ENCODE measurements at places on chromosomes 5 and 9.

DNA sequence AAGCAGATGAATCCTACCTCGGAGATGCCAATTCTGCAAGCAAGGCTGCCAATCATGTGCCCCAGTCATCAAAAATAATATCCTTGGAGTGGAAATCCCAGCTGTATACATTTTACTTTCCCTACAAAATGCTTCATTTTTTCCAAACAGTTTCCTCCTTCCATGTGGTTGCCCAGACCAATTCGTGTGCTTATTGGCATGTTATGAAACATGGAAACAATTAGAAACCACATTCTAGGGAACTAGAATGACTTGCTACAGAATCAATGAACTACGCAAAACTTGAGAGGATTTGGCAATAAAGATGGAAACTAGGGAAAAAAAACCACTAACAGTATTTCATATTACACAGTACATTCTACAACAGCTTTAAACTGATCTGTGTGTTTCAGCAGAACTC is 584.5 kb upstream of the DMAC1 start:
- DNase-seq: no peak

DNA sequence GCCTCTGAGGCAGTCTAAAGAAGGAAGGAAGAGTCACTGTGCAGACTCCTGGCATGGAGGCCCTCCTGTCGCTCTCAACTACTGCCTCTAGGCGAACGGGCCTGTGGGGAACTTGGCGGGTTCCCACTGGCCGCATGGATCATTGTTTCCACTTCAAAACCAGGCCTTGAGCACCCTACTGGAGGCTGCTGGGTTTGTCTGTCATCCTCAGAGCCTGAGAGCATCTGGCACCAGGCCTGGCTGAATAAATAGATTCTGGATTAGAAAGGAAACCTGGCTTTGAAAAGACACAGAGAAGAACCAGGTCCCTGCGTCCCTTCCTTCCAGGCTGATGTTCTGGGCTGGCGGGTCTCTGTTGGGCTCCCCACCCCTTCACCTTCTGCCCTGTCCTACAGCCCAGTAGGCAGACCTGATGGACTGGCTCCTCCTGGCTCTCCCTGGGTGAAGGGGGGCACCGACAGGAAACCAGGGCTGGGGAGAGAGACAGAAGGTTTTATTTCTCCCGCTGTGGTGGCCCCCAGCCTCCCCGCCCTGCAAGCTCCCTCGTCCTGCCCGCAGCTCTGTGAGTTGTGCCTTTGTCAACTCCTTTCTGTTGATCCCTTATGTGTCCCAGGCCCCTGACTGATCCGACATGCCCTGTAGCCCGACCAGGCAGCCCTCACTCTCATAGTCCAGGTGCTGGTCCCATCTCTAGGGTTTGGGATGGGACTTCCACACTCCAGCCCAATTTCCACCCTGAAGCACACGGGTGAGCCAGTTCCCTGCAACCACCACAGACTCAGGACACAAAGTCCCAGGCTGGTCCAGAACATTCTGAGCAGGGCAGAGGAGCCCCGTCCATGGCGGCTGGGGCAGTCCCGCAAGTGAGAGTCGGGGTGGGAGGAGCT is 50.1 kb downstream of the ADAMTS2 start:
- DNase-seq: no peak

DNA sequence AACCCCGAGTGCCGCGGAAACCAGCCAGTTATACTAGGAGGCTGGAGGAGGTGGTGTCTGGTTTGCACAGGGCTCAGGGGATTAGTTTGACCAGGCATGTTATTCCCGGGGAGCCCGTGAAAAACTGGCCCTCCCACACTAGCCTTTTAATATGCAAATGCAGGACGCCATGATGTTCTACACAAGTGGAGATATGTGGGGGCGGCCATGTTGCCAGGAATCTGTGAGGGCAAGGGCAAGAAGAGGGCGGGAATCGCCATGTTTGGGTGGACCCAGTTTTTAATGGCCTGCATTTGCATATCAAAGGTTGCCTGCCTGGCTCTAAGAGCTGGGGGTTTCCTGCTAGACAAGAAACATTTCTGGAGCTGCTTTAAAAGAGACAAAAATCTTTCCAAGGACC is 940.7 kb downstream of the CDH18 start:
- DNase-seq: no peak

- no peak for DNase-seq
Observed at GRCh38 chr5:25754895-25755294, 1110.1 kb upstream of the CDH10 start.

- no peak for DNase-seq
Observed at GRCh38 chr5:35804841-35805240, 51.9 kb upstream of the IL7R start.

- DNase-seq: no peak
Observed at GRCh38 chr5:67286006-67286405, 89.4 kb upstream of the CD180 start.

DNA sequence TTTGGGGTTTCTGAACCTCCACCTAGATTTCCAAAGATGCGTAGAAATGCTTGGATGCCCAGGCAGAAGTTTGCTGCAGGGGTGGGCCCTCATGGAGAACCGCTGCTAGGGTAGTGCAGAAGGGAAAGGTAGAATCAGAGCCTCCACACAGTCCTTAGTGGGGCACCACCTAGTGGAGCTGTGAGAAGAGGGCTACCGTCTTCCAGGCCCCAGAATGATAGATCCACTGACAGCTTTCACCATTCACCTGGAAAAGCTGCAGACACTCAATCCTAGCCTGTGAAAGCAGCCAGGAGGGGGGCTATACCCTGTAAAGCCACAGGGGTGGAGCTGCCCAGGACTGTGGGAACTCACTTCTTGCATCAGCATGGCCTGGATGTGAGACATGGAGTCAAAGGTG is 13.3 kb upstream of the HSDL2 start:
- DNase-seq: no peak

GRCh38 chr9:89026876-89027275 is 35.6 kb downstream of the S1PR3 start:
- no peak for DNase-seq

- no peak for DNase-seq
Observed at GRCh38 chr5:143119881-143120341, 283.6 kb downstream of the NR3C1 start.

GRCh38 chr5:83156001-83156400 is 78.7 kb downstream of the XRCC4 start:
- DNase-seq: no peak

GRCh38 chr9:5626727-5627634 is 1.9 kb upstream of the RIC1 start:
- no peak for DNase-seq

DNA sequence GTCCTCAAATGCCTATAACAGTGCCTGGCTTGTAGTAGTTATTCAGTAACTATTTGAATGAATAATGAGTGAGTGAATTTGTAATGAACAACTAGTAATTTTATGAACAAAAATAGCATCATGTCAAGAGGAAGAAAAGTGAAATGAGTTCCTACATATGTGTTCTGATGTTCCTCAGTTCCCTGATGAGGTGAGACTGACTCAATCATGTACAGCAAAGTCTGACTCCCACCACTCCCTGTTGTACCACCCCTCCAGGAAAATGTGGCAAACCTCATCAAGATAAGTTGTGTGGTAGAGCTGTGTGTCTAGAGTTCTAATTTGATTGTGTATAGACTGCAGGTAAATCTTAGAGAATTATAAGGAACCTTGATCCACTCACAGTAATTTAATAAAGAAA is 201.6 kb downstream of the GOLPH3 start:
- no peak for DNase-seq

DNA sequence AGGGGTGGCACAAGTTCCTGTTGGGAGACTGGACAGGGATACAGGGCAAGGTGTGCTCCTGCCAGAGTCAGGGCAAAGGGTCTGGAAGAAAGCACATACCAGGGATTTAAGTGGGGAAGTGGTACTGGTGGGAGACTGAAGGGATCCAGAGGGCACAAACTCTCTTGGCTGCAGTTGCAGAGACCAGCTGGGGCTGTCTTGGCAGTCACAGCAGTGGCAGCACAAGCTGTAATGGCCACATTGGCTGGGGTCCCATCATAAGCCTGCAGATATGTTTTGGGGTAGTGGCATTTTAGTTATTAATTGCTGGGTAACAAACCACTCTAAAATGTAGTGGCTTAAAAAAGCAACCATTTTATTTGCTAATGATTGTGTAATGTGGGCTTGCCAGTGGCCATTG is 492.2 kb downstream of the ENC1 start:
- no peak for DNase-seq

DNA sequence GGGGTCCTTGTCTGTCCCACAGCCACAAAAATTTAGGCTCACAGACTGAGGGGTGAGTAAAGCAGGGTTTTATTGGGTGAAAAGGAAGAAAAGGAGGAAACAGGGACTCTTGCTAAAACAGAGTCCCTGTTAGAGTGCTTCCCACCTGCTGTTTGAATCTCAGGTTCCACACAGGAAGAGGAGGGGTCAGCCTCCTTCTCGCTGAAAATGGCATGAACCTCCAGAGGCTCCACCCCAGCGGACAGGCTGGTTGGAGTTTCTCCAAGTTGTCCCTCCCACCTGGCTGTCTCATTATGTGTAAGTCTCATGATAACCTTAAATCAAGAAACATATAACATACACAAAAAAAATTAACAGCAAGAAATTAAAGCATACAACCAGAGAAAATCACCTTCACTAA is 28.3 kb upstream of the UHRF2 start:
- no peak for DNase-seq

GRCh38 chr5:173866858-173867679 is 21.1 kb upstream of the CPEB4 start:
- DNase-seq: no peak

GRCh38 chr9:129803676-129804060 is 684 bp downstream of the TOR1B start:
- no peak for DNase-seq

GRCh38 chr5:37831821-37832534 is 7.9 kb downstream of the GDNF start:
- no peak for DNase-seq

DNA sequence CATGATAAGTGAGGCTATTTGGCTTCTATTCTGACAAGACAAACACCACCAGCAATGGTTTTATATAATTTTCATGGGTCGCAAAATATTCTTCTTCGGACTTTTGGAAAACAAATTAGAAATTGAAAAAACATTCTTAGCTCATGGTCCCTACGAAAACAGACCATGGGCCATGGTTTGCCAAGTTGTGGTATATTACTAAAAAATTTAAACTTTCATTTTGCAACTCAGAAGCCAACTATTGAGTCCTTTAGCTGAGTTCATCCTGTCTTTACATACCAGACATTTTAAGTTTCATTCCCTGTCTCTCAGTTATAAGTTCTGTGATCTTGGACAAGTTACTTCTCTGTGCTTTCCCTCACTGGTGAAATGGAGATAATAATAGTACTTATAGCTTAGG is 198.1 kb downstream of the CSNK1G3 start:
- no peak for DNase-seq

GRCh38 chr5:167307042-167307441 is 984.4 kb upstream of the WWC1 start:
- DNase-seq: no peak

- DNase-seq: no peak
Observed at GRCh38 chr5:14258840-14259239, 115.7 kb downstream of the TRIO start.

- no peak for DNase-seq
Observed at GRCh38 chr5:57171816-57172465, 1.9 kb upstream of the GPBP1 start.

DNA sequence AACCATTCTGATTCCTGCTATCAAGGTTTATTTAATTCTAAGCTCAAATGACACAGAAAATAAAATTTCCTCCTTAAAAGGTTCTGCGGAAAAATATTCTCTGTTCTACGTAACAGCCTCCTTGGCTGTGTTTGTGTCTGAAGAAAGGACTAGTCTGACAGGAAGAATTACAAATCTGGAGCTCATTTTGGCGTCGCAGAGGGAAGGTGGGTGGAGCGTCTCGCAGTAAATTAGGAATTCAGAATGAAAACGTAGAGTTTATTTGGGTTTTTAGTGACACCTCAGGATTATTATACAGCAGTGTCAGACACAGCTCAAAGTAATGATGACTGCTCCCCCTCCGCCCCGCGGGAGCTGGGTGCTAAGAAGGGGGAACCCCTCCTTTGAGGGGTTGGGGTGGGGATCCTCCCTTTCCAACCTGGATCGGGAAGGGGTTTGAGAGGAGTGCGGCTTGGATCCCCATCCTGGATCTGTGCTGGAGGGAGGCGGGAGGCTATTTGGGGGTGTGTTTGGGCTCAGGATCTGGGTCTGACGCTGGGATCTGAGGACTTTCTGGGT is 933 bp upstream of the TGFBR1 start:
- DNase-seq: no peak

GRCh38 chr5:95864456-95864855 is 41.9 kb upstream of the GLRX start:
- DNase-seq: no peak

DNA sequence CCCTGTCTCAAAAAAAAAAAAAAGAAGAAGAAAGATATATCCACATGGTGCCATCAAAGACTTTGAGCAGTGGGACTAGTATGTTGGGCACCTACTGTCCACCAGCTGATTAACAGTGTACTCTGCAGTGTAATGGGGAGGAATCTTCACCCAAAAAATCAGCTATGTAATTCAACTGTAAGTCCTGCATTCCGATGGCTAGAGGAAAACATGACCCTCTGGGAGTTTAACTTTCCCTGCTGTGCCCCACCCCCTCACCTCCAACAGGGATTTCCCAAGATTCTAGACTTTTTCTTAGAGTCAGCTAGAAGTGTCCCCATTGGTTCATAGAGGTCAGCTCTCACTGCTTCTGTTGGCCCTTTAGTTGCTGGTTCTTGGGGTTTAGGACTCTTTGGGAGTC is 221.2 kb upstream of the CLINT1 start:
- no peak for DNase-seq

DNA sequence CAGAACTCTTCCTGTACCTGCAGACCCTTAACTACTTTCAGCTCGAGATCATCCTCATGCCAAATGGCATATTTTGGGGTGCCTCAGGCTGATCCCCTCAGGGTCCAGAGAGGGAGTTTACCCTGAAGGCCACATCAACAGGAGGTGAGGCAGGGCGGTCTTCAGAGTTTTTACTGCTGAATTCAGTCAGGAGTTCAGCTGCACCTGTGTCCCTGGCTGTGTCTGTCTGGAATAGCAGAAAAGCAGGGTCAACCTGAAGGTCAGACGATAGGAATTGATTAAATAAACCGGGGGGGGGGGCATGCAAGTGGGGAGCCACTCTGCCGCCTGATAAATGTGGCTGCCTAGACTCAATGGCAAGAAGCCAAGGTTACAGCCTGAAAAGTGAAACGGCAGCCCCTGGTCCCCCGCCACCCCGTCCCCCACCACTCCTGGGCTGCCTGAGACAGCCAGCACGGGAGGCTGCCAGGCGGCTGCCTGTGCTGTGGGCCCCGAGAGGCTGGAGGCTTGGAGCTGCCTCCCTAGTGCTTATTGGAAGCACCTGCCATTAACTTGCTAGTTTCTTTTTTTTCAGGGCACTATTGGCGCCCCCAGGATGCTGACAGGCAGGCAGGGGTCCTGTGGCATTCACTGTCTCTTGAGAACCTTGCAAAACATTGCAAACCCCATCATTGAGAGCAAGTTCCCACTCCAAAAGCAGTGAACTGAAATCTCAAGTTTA is 182.7 kb upstream of the PPP1R26 start:
- no peak for DNase-seq

- no peak for DNase-seq
Observed at GRCh38 chr5:151022511-151023018, 2.2 kb downstream of the GPX3 start.

GRCh38 chr5:103422756-103423155 is 139.8 kb downstream of the NUDT12 start:
- no peak for DNase-seq

All from stimulated activated CD4-positive, alpha-beta T cell treated with anti-CD3 and anti-CD28 coated beads, Interleukin-1b, Interleukin-23, amount 100 ng/mL, for 24 hours (primary cell).